PC-9 (cell line): ENCODE measurements at places on chromosomes 3 and 15. TPM values are rescaled to one million over a fixed set of nuclear protein-coding genes. Genes with fewer than 3 reads are reported as not detected.

GRCh38 chr15:63075984-63076713, 33.6 kb downstream of the TPM1 start:
- H3K4me1 ChIP-seq: no peaks in the 10 kb centered on the region
- no peak overlapping the region for H3K27ac ChIP-seq
- DNase-seq: no peak
- H3K27me3 ChIP-seq: no peaks in the 10 kb centered on the region

GRCh38 chr15:98954411-98954810, 53.2 kb downstream of the PGPEP1L start:
- H3K36me3 ChIP-seq: no peaks in the 10 kb centered on the region
- H3K4me1 ChIP-seq: no peaks in the 10 kb centered on the region
- H3K27me3 ChIP-seq: no peaks in the 10 kb centered on the region

DNA sequence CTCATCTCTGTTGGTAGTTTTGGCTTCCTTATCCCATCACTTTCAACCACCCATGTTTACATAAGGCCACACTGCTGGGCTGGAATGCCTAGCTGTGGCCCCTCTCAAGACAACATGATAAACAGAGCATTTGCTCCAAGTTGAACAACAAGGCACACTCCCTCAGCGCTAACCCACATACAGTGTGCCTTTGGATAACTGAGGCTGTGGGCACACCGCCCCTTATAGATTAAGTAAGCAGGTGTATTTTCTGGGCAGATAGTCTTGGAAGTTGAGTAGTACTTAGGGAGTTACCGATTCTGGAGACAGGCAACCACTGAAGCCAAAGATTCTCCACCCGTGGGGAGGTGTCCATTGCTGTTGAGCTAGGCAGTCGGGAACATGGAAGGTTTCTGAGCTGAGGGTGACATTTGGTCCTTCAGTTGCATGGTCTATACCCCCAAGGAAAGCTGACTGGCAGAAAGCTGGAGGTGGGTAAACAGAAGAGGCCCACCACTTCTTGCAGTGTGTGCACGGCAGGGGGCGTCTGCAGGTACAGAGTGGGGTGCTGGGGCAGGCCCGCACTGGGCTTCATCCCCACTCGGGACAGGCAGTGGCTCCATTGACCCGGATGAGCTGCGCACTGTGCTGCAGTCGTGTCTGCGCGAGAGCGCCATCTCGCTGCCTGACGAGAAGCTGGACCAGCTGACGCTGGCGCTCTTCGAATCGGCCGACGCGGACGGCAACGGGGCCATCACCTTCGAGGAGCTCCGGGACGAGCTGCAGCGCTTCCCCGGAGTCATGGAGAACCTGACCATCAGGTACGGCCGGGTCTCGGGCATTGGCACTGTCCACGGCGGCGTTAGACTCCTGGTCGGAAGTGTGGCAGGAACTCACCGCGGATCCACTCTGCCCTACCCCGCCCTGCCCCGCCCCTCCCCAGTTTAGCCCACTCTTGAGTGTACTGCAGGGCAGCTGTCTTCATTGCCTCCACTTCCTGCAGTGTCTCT, 16.8 kb downstream of the NOX5 start:
- H3K4me1 ChIP-seq: peaks cover 26% of the 10 kb centered on the region
- peak overlapping the region; percentile 2; the same call in 1 of the 2 replicates for H3K4me3 ChIP-seq
- no peaks in the 10 kb centered on the region for H3K27me3 ChIP-seq
- no peak for DNase-seq
- peak overlapping the region; percentile 36; the same call in 1 of the 2 replicates for H3K27ac ChIP-seq

IL20RB gene
- 3.8 and 7.2 TPM in 2 replicates for total RNA-seq

C3orf85 gene
- not detected in 2 replicates for total RNA-seq

TUSC7 gene
- total RNA-seq: not detected in 2 replicates

ENTPD3 gene
- not detected in 2 replicates for total RNA-seq
